Esophagus squamous epithelium (tissue), 5 donors: ENCODE measurements at places on chromosomes 7 and 10.

GRCh38 chr10:78757344-78757925 lies 311.3 kb upstream of the ZMIZ1 start:
- H3K27ac ChIP-seq, result peak overlapping the region; percentile 35
- H3K27me3 ChIP-seq, result no peaks in the 10 kb centered on the region
- no peak overlapping the region for H3K4me3 ChIP-seq
- no peak for DNase-seq
- no peaks in the 10 kb centered on the region for H3K36me3 ChIP-seq

DNA sequence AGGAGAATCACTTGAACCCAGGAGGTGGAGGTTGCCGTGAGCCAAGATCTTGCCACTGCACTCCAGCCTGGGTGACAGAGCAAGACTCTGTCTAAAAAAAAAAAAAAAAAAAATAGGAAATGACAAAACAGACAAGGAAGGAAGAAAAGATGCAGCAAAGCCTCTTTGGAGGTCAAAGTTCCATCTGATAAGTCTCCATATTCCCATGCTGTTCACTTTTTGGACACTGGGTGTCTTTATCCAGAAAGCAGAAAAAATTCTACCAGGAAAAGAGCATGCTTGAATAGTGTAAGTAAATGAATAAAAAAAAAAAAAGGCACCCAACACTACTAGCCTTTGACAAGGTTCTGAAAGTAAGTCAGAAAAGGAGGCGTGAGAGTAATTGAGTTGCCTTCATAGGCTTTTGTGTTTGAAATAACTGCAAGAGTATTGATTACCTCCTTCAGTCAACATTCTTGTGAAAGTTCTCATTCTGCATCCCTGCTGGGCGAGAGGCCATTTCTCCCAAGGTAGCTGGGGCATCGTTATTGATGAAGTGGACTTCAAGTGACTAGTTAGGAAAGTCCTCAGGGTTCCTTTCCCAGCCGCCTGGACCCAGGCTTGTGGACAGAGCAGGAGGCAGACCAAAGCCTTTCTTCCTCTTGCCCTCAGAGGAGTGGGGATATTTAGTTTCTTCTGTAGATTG lies 133.3 kb upstream of the KIF5B start:
- DNase-seq, result no peak
- H3K36me3 ChIP-seq, result no peaks in the 10 kb centered on the region
- H3K27me3 ChIP-seq, result no peaks in the 10 kb centered on the region

DNA sequence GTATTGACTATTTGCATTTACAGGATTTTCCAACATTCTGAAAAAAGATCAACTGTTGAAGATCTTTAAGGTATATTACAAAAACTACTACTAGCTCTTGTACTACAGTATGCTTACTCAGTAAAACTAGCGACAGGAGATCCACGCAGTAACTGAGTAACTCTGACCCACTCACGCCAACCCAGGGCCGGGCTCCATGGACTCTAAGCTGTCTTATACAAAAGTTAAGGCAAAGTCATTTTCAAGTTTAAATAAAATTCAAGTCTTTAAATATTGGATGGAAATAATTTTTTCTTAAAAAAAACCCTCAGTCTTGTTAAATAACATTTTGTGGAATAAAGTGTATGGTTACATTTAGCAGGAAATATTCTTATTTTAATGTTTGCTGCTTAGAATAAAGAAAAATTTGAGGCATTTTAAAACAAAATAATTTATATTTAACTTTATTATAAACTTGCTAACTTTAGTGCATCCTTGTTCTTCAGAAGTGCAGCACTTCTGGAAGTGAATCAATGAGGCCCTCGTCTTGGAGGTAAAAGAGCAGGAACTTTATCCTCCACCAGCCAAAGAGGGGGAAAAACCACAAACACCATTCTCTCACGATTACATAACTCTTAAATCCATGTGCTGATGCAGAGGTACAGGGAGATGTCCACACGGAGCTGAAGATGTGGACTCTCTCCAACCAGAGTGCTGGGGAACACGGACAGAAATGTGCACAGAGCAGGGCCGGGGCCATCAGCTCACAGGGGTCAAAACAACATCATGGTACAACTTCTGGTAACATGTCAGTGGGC lies 119.9 kb downstream of the LARP4B start:
- DNase-seq, result no peak
- H3K27ac ChIP-seq, result no peak overlapping the region
- no peaks in the 10 kb centered on the region for H3K4me1 ChIP-seq
- H3K27me3 ChIP-seq, result no peaks in the 10 kb centered on the region
- H3K4me3 ChIP-seq, result no peak overlapping the region

DNA sequence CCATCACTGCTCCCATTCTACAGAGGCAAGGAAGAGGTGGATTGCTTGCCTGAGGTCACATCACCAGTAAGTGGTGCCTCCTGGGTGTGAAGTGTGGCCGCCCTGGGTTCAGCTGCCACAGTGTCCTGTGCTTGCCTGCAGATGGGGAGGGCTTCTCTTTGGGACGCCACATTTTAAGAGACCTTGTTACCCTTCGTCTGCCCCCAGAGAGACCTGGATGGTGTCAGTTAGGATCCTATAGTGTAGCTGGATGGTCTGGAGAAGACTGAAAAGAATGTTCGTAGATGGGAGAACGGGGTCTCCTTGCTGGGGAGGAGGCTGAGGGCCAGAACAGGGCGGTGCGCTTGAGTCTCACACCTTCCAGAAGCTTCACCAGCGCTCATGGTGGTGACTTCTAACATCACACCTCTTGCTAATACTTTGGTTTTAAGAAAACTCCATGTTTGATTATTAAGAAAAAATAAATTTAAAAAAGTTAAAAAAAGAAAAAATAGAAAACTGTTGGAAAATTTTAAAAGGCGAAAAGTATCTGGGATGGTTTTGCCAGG lies 2.3 kb downstream of the DOCK1 start:
- no peak for DNase-seq
- peaks cover 11% of the 10 kb centered on the region for H3K4me1 ChIP-seq
- H3K27me3 ChIP-seq, result no peaks in the 10 kb centered on the region

GRCh38 chr10:132578287-132578951 lies 40.8 kb downstream of the INPP5A start:
- no peak overlapping the region for H3K27ac ChIP-seq
- DNase-seq, result no peak
- no peaks in the 10 kb centered on the region for H3K36me3 ChIP-seq
- H3K27me3 ChIP-seq, result no peaks in the 10 kb centered on the region
- H3K4me1 ChIP-seq, result peaks cover 15% of the 10 kb centered on the region

DNA sequence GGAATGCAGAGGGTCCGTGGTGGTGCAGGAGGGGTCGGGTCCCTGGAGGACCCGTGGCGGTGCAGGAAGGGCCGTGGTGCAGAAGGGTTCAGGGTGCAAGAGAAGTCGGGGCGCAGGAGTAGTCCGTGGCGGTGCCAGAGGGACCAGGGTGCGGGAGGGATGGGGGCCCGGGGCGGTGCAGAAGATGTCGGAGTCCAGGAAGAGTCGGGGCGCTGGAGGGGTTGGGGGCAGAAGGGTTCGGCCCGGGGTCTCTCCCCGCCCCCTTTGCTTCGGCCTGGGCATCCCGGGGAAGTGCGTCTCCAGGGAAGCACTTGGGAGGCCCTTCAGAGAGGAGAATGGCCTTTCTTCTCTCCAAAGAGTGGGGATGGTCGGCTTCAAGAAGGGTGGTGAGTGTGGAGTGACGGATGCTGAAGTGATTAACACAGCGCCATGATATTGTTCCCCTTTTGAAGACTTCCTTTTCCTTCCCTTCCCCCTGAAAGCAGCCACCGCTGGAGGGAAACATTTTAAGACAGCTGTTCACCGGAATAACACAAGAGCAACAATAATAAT lies 997 bp downstream of the WDR37 start:
- H3K36me3 ChIP-seq, result peaks cover 12% of the 10 kb centered on the region
- H3K4me1 ChIP-seq, result peaks cover 77% of the 10 kb centered on the region
- peak overlapping the region; percentile 82 for H3K4me3 ChIP-seq
- DNase-seq, result no peak

- no peak overlapping the region for H3K4me3 ChIP-seq
- no peak overlapping the region for H3K27ac ChIP-seq
- no peaks in the 10 kb centered on the region for H3K36me3 ChIP-seq
- no peaks in the 10 kb centered on the region for H3K27me3 ChIP-seq
- DNase-seq, result no peak
- H3K4me1 ChIP-seq, result peaks cover 32% of the 10 kb centered on the region
These were observed 55.7 kb upstream of the HABP2 start for GRCh38 chr10:113497198-113497597.

GRCh38 chr7:45593121-45593541 lies 19.0 kb downstream of the ADCY1 start:
- H3K36me3 ChIP-seq, result no peaks in the 10 kb centered on the region
- H3K4me3 ChIP-seq, result no peak overlapping the region

GRCh38 chr10:110069502-110069982 lies 61.8 kb downstream of the ADD3 start:
- DNase-seq, result no peak
- no peak overlapping the region for H3K4me3 ChIP-seq
- no peaks in the 10 kb centered on the region for H3K27me3 ChIP-seq
- no peaks in the 10 kb centered on the region for H3K36me3 ChIP-seq
- H3K4me1 ChIP-seq, result peaks cover 56% of the 10 kb centered on the region
- H3K27ac ChIP-seq, result peak overlapping the region; percentile 66

DNA sequence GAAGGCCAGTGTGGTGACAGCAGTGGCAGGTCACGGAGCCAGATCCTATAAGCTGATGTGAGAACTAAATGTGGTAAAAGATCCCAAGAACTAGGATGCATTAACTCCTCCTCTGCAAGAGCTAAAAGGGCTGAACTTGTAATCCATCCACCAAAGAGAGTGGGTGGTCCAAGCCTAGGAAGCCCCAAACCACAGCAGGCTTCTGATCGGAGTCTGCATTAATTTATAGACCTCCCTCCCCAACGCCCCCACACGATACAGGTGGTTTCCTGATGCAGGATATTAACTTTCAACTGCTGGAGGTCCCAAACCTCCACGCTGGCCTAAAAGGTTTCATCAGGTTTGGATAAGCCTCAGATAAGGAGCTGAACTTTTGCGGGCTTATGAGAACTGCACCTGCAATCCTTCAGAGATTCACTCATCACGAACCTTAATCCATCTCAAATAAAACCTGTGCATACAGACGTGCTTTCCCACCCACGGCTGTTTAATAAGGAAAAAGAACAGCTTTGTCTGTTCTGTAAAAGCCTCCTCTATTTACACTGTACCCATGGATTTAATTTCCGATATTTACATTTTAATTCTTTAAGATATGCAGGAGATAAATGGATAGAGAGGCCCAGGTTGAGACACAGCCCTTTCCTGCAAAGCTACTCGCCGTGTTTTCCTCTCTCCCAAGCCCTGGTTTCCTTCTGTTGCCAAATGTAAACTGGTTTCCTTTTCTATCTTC lies 74.9 kb downstream of the GFRA1 start:
- no peak overlapping the region for H3K4me3 ChIP-seq
- H3K4me1 ChIP-seq, result no peaks in the 10 kb centered on the region
- no peak for DNase-seq
- no peaks in the 10 kb centered on the region for H3K27me3 ChIP-seq
- no peak overlapping the region for H3K27ac ChIP-seq
- no peaks in the 10 kb centered on the region for H3K36me3 ChIP-seq

GRCh38 chr10:42428534-42428933 lies 209.8 kb downstream of the ZNF33B start:
- no peaks in the 10 kb centered on the region for H3K27me3 ChIP-seq
- no peak overlapping the region for H3K27ac ChIP-seq
- H3K36me3 ChIP-seq, result no peaks in the 10 kb centered on the region
- DNase-seq, result no peak

GRCh38 chr7:150735596-150736358 lies 1.4 kb upstream of the GIMAP5 start:
- H3K4me1 ChIP-seq, result no peaks in the 10 kb centered on the region
- no peak overlapping the region for H3K27ac ChIP-seq
- H3K27me3 ChIP-seq, result no peaks in the 10 kb centered on the region
- no peaks in the 10 kb centered on the region for H3K36me3 ChIP-seq
